ENCODE measurements at places on chromosomes 6 and 20. TPM values are rescaled to one million over a fixed set of nuclear protein-coding genes. Genes with fewer than 3 reads are reported as not detected.

GRCh38 chr6:165573671-165574070 is 89.4 kb downstream of the PDE10A start:
- H3K27ac ChIP-seq, result peak overlapping the region; percentile 65
- no peak overlapping the region for H3K4me3 ChIP-seq
- H3K4me1 ChIP-seq, result peaks cover 22% of the 10 kb centered on the region
- no peaks in the 10 kb centered on the region for H3K36me3 ChIP-seq
- H3K27me3 ChIP-seq, result no peaks in the 10 kb centered on the region

GRCh38 chr20:53794529-53795115 is 201.0 kb upstream of the ZNF217 start:
- DNase-seq, result no peak
- H3K4me3 ChIP-seq, result no peak overlapping the region
- H3K4me1 ChIP-seq, result no peaks in the 10 kb centered on the region
- no peak overlapping the region for H3K27ac ChIP-seq
- no peaks in the 10 kb centered on the region for H3K36me3 ChIP-seq

DNA sequence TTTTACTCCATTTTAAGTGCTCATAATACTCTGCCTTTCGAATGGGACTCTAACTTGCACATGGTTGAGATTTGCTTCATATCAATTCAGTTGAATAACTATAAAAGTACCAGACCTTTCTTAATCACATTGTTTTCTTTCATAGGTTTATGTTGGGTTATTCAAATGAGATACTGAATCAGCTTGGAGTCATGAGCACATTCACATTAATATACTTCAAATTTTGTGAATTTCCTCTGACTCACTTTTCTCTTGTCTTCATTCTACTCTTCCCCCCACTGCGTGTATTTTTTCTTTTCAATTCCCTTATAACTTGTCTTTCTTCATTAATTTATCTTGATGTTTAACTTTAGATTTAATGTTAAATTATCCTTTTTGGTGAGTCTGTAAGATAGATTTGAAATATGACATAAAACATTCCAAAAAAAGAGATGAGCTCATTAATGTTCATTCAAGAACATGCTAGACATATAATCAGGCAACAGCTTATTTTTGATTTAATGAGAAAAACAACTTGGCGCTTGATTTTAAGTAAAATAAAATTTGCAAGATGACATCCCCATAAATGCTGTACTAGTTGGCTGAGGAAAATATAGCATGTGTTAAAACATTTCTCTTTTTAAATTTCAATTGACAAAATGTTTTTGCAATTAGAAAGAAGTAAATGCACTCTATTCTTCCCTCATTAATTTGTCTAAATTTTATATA is 736.0 kb downstream of the CD109 start:
- DNase-seq, result no peak
- H3K27me3 ChIP-seq, result no peaks in the 10 kb centered on the region
- H3K27ac ChIP-seq, result no peak overlapping the region
- H3K4me1 ChIP-seq, result no peaks in the 10 kb centered on the region
- H3K4me3 ChIP-seq, result no peak overlapping the region
- no peaks in the 10 kb centered on the region for H3K36me3 ChIP-seq

- no peak overlapping the region for H3K4me3 ChIP-seq
- H3K4me1 ChIP-seq, result peaks cover 55% of the 10 kb centered on the region
- no peak for DNase-seq
- H3K27ac ChIP-seq, result no peak overlapping the region
- no peaks in the 10 kb centered on the region for H3K27me3 ChIP-seq
- no peaks in the 10 kb centered on the region for H3K36me3 ChIP-seq
These were observed 51.9 kb downstream of the ZDHHC14 start for GRCh38 chr6:157432892-157433265.

DNA sequence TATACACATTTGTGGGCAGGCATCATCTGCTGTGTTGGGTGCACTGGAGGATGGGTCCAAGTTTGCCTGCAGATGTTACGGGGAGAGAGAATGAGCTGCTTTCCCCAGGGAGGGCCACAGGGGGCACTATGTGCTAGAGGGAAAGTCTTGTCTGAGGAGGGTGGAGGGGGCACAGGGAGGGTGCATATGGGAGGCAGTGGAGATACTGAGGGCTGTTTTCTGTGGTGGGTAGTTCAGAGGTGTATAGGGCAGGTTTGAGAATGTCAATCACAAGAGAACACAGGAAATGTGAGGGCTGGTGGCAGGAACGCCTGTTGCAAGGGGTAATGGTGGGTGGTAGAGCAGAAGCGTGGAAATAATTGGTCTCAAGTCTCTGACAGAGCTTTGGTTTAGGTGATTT is 7.7 kb upstream of the PTPRA start:
- H3K27ac ChIP-seq, result no peak overlapping the region
- no peaks in the 10 kb centered on the region for H3K27me3 ChIP-seq
- no peaks in the 10 kb centered on the region for H3K4me1 ChIP-seq
- no peak overlapping the region for H3K4me3 ChIP-seq
- peaks cover 48% of the 10 kb centered on the region for H3K36me3 ChIP-seq
- no peak for DNase-seq

DNA sequence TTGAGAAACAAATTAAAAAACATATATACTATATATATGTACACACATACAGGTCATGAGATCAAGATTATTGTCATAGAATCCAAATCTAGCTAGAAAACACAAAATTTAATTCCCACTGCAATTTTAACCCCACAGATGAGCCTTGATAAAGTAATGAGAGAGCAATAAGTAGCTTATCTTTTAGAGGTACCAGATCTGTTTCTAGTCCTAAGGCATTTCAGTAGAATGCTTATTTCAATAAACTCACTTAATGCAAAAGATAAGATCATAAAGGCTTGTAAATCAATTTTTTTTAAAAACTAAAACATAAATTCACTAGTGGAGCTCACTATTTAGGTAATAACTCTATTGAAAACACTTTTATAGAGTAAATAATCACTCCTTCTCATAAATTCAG is 47.2 kb downstream of the PRKN start:
- DNase-seq, result no peak
- H3K27ac ChIP-seq, result no peak overlapping the region
- H3K27me3 ChIP-seq, result no peaks in the 10 kb centered on the region
- H3K4me3 ChIP-seq, result no peak overlapping the region
- H3K4me1 ChIP-seq, result peaks cover 15% of the 10 kb centered on the region

DNA sequence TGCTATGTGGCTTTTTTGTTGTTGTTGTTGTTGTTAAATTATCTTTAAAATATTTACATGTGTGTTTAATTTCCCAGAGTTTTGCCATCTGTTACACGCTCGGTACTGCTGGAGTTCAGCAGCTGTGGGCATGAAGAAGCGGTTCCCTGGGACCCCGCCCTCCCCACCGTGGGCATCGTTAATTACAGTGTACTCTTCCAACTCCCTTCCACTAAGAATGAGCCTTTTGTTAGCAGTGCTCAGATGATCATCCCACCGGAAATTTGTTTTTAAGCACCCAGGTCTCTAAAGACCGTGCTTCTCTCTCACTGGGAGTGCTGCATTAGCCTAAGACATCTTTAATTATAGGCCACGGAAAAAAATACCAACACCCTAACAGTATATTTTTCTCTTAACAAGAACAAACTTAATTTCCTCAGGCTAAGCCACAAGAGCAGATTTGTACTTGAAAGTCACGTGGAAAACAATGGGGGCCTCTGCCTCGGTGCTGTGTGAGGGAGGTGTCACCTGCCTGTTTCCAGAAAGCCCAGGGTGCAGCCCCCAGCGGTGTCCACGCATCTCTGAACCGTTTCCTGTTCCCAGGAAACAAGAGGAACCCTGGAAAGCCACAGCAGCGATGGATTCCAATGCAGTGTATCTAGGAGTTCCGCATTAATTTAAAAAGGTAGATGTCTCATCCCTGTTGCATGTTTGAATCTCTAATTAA is 113.3 kb upstream of the FRMD1 start:
- no peak for DNase-seq
- no peaks in the 10 kb centered on the region for H3K4me1 ChIP-seq
- no peaks in the 10 kb centered on the region for H3K36me3 ChIP-seq
- no peak overlapping the region for H3K4me3 ChIP-seq
- peaks cover 11% of the 10 kb centered on the region for H3K27me3 ChIP-seq

GRCh38 chr6:43934183-43934802 is 164.3 kb downstream of the VEGFA start:
- H3K36me3 ChIP-seq, result no peaks in the 10 kb centered on the region
- peaks cover 5% of the 10 kb centered on the region for H3K4me1 ChIP-seq
- no peak overlapping the region for H3K4me3 ChIP-seq

DNA sequence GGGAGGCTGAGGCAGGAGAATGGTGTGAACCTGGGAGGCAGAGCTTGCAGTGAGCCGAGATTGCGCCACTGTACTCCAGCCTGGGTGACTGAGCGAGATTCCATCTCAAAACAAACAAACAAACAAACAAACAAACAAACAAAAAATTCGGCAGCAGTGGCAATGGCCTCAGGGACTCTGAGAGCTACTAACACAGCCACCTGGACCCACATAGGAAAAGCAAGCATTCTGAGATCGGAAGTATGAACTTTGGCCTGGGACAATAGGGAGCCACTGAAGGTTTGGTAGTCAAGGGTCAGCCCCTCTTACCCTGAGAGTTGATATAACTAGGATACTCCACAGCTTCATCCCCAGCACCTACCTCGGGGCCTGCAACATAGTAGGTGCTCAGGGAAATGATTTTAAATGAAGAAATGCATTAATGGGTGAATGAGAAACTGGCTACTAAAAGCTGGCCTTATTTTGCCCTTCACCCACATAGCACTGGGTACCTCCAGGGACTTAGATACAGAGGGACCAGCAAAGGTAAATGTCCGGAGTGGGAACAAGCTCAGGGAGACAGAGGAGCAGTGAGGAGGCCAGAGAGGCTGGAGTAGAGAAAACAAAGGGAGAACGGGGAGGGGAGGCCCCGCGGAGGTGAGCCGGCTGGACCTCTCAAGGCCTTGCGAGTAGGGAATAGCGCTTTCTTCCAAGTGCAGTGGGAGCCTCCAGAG is 46.6 kb upstream of the PTGIS start:
- H3K27me3 ChIP-seq, result no peaks in the 10 kb centered on the region
- H3K36me3 ChIP-seq, result no peaks in the 10 kb centered on the region
- no peak overlapping the region for H3K4me3 ChIP-seq
- no peak overlapping the region for H3K27ac ChIP-seq

PAK5 gene
- total RNA-seq, result not detected

PCMTD2 gene
- total RNA-seq, result 67.3 TPM

FOXQ1 gene
- not detected for total RNA-seq

TCP11 gene
- not detected for total RNA-seq
